Uterine smooth muscle cell (primary cell): ENCODE measurements at places on chromosomes 16 and 17. TPM values are rescaled to one million over a fixed set of nuclear protein-coding genes. Genes with fewer than 3 reads are reported as not detected.

OR1A1 gene
- total RNA-seq: not detected in 2 replicates

LLGL2 gene
- 0.12 and 0.33 TPM in 2 replicates for total RNA-seq

CACNG1 gene
- total RNA-seq: not detected in 2 replicates

SKAP1 gene
- not detected in 2 replicates for total RNA-seq

WFDC1 gene
- 0.50 and 0.66 TPM in 2 replicates for total RNA-seq
